ENCODE measurements at places on chromosomes 4 and X. TPM values are rescaled to one million over a fixed set of nuclear protein-coding genes. Genes with fewer than 3 reads are reported as not detected.
A peak's percentile ranks its signal among the peaks of the same experiment; 100 is the strongest.

DNA sequence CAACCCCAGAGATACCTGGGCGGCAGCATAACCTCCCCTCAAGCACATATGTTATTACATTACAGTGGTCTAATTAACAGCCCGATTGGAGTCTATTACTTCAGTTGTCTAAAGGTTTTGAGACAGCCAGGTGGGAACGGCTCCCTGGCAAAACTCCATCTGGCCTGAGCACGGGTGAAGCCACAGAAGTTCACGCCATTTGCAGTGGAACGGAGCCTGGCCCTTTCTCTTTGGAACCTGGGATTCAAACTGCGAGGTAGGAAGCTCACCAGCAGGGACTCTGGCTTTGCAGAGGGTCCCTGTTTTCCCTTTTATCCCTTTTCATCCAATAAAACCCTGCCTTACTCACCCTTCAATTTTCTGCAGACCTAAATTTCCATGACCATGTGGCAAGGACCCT is 45.9 kb upstream of the NEIL3 start:
- H3K4me3 ChIP-seq, result no peak overlapping the region
- no peaks in the 10 kb centered on the region for H3K4me1 ChIP-seq
- no peaks in the 10 kb centered on the region for H3K36me3 ChIP-seq
- no peak for DNase-seq
- no peak overlapping the region for H3K27ac ChIP-seq

- H3K4me1 ChIP-seq, result no peaks in the 10 kb centered on the region
- DNase-seq, result no peak
- no peaks in the 10 kb centered on the region for H3K27me3 ChIP-seq
- H3K27ac ChIP-seq, result no peak overlapping the region
- H3K4me3 ChIP-seq, result no peak overlapping the region
- peaks cover 8% of the 10 kb centered on the region for H3K36me3 ChIP-seq
Measured at GRCh38 chr4:122928930-122929329, 6.5 kb upstream of the NUDT6 start.

DNA sequence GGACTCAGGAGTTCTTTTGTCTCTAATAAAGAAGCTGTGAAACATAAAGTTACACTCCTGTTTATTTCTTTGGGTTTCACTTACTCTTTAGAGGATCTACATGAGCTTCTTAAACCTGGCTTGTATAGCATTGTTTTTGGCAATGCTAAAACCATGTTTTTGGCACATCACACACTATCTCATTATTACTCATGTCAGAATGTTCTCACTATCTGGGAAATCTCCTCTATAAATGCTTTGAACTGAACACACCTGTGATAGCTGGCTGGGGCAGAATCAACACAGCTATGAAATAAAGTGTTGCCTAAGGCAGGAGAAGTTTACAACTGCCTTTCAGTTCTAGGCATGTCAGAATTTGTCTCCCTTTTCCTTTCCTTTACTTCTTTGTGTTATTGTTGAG is 52.6 kb downstream of the SULT1B1 start:
- no peaks in the 10 kb centered on the region for H3K4me1 ChIP-seq
- H3K36me3 ChIP-seq, result no peaks in the 10 kb centered on the region
- no peaks in the 10 kb centered on the region for H3K27me3 ChIP-seq
- no peak overlapping the region for H3K27ac ChIP-seq

- H3K27ac ChIP-seq, result no peak overlapping the region
- H3K4me1 ChIP-seq, result no peaks in the 10 kb centered on the region
- no peaks in the 10 kb centered on the region for H3K27me3 ChIP-seq
- H3K4me3 ChIP-seq, result no peak overlapping the region
- no peak for DNase-seq
Measured at GRCh38 chr4:129193357-129194100, 97.6 kb downstream of the C4orf33 start.

DNA sequence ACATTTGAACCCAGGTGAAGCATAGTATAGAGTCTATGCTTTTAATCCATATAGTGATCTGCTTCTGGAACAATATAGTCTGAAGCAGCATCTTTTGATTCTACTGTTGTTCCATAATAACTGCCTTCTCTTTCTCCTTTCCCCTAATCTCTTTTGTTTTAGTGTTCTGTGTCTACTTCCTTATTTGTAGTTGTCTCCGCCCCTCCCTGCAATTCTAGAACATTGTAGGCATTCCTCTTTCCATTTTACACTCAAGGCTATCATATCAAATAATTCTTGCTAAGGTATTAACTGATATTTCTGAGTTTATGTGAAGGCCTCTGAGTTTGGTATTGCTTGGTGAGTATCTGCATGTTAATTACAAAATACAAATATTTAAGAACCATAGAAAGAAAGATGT is 11.6 kb downstream of the BLTP1 start:
- H3K4me1 ChIP-seq, result no peaks in the 10 kb centered on the region
- H3K4me3 ChIP-seq, result no peak overlapping the region
- peaks cover 2% of the 10 kb centered on the region for H3K36me3 ChIP-seq
- DNase-seq, result no peak
- H3K27ac ChIP-seq, result no peak overlapping the region

DNA sequence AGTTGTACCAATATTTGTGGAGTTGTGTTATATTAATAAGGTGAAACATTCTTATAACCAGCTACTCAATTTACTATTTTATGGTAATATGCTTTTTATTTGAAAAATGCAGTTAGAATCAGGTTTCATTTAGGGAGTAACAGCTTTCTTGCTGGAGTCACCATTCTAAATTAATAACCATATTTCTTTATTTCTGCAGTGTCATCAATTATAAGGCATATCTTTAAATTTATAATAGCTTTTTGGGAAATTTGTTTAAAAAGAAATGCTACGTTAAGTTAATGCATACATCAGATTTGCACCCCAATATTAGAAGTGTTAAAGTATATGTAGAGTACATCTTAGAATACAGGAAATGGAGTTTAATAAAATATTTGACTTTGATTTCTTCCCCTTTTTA is 18.9 kb downstream of the USP38 start:
- H3K4me1 ChIP-seq, result no peaks in the 10 kb centered on the region
- H3K27ac ChIP-seq, result no peak overlapping the region
- no peak for DNase-seq
- H3K36me3 ChIP-seq, result peaks cover 38% of the 10 kb centered on the region

GRCh38 chrX:84340968-84341367 is 153.0 kb upstream of the RPS6KA6 start:
- no peaks in the 10 kb centered on the region for H3K36me3 ChIP-seq
- no peaks in the 10 kb centered on the region for H3K4me1 ChIP-seq
- no peak overlapping the region for H3K27ac ChIP-seq
- no peak overlapping the region for H3K4me3 ChIP-seq
- H3K27me3 ChIP-seq, result no peaks in the 10 kb centered on the region

DNA sequence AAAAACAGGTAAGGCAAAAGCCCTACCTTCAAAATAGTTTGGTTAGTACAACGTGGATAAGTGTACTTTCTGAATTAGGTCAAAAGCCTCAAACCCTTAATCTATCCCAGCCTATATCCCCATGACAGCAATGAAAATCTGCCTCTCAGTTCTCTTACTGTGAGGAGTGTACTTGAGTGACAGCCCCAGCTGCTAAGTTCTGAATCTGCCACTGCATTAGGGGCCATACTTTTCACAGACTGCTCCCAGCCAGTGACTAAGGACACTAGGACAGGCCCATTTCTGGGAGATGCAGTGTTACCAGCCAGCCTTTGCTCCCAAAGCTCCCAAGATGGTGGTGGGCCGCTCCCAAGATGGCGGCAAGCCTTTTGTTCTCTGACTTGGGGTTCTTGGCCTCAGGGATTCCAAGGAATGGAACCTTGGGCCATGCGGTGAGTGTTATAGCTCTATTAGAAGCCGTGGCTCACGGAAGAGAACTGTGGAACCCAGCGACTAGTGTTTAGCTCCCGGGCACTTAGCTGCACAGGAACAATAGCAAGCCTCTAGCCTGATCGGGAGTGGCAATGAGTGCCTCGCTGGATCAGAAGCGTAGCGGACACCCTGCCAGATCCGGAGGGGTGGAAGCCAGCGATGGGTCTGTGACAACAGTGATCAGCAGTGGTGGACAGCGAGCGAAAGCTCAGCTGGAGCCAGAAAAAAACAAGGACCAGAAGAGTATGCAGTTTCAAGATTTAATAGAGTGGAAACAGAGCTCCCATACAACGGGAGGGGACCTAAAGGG is 175.6 kb upstream of the NRK start:
- no peak overlapping the region for H3K27ac ChIP-seq
- DNase-seq, result no peak
- no peaks in the 10 kb centered on the region for H3K4me1 ChIP-seq
- H3K36me3 ChIP-seq, result no peaks in the 10 kb centered on the region

- DNase-seq, result no peak
- no peaks in the 10 kb centered on the region for H3K36me3 ChIP-seq
- no peaks in the 10 kb centered on the region for H3K27me3 ChIP-seq
- H3K4me1 ChIP-seq, result no peaks in the 10 kb centered on the region
- H3K27ac ChIP-seq, result no peak overlapping the region
Measured at GRCh38 chr4:124032035-124032434, 635.4 kb downstream of the SPRY1 start.

DNA sequence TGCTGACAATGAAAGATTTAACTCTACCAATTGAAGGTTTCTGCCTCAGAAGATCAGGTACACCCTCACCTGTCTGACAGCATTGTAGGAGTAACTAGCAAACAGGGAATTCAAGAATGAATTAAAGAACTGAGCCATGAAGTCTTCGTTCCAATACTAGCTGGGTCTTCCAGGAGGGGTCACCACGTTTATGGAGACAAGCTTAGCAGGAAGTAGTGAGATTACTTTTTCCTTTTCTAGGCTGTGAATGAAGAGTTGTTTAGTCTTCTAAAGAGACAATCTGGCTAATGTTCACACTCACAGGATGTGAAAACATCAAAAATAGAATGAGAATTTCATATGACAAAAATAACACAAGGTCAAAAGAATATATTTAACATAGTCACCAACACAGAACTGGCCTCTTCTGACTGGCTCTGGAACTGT is 54.9 kb downstream of the REELD1 start:
- no peaks in the 10 kb centered on the region for H3K27me3 ChIP-seq
- H3K27ac ChIP-seq, result no peak overlapping the region
- H3K4me1 ChIP-seq, result no peaks in the 10 kb centered on the region
- no peak overlapping the region for H3K4me3 ChIP-seq

DNA sequence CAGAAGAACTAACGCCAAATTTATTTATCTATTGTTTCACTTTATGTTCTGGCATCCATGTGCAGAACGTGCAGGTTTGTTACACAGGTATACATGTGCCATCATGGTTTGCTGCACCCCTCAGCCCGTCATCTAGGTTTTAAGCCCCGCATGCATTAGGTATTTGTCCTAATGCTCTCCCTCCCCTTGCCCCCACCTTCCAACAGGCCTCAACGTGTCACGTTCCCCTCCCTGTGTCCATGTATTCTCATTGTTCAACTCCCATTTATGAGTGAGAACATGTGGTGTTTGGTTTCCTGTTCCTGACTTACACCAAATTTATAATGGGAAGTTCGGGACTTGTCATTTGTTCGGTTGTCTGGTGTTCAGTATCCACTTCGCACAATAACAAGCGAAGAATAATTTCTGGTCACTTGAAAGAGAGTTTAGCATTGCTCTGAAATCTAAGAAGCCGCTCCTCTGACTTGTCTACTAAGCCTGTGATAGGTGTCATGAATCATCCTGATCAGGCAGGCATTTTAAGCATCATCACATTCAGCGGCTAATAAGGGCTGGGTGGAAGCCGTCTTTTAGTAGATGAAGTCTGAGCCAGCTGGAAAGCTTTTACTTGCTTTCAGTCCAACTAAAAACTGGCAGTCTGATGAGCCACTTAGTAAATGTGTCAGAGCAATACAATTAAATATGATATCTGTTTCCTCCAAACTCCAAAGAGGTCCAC is 1065.7 kb upstream of the PABPC4L start:
- no peak overlapping the region for H3K4me3 ChIP-seq
- peak; percentile 58 for DNase-seq
- H3K4me1 ChIP-seq, result no peaks in the 10 kb centered on the region
- no peaks in the 10 kb centered on the region for H3K36me3 ChIP-seq

DNA sequence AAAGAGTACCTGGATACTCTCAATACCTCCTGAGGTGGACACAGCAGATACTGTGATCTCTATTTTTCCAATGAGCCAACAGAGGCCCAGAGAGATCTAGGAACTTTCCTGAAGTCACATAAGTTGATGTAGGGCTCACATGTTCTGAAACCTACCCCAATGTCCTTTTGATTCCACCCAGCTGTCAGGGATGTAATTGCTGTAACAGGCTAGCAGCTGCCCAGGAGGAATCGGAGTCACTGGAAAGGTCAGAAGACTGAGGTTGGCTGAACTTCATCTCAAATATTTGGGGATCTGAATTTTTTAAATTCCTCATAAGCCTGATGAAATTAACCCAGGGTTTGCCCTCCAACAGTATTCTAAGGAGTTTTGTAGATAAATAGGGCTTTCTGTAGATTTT is 52.5 kb upstream of the PROM1 start:
- H3K27me3 ChIP-seq, result peaks cover 3% of the 10 kb centered on the region
- peak; percentile 10 for DNase-seq
- H3K4me3 ChIP-seq, result no peak overlapping the region
- H3K36me3 ChIP-seq, result no peaks in the 10 kb centered on the region
- H3K4me1 ChIP-seq, result peaks cover 14% of the 10 kb centered on the region

GRCh38 chrX:8803326-8803725 is 2.1 kb upstream of the FAM9A start:
- no peak for DNase-seq
- H3K27ac ChIP-seq, result no peak overlapping the region
- H3K27me3 ChIP-seq, result no peaks in the 10 kb centered on the region
- H3K4me3 ChIP-seq, result no peak overlapping the region
- H3K36me3 ChIP-seq, result no peaks in the 10 kb centered on the region

GRCh38 chrX:22445880-22446279 is 173.2 kb downstream of the CBLL2 start:
- no peaks in the 10 kb centered on the region for H3K27me3 ChIP-seq
- DNase-seq, result no peak
- H3K27ac ChIP-seq, result no peak overlapping the region
- no peak overlapping the region for H3K4me3 ChIP-seq
- no peaks in the 10 kb centered on the region for H3K4me1 ChIP-seq

GRCh38 chr4:1978226-1978625 is 30.5 kb downstream of the NELFA start:
- H3K27ac ChIP-seq, result no peak overlapping the region
- H3K27me3 ChIP-seq, result no peaks in the 10 kb centered on the region
- no peaks in the 10 kb centered on the region for H3K4me1 ChIP-seq
- peaks cover 29% of the 10 kb centered on the region for H3K36me3 ChIP-seq
- H3K4me3 ChIP-seq, result no peak overlapping the region
- DNase-seq, result no peak

DNA sequence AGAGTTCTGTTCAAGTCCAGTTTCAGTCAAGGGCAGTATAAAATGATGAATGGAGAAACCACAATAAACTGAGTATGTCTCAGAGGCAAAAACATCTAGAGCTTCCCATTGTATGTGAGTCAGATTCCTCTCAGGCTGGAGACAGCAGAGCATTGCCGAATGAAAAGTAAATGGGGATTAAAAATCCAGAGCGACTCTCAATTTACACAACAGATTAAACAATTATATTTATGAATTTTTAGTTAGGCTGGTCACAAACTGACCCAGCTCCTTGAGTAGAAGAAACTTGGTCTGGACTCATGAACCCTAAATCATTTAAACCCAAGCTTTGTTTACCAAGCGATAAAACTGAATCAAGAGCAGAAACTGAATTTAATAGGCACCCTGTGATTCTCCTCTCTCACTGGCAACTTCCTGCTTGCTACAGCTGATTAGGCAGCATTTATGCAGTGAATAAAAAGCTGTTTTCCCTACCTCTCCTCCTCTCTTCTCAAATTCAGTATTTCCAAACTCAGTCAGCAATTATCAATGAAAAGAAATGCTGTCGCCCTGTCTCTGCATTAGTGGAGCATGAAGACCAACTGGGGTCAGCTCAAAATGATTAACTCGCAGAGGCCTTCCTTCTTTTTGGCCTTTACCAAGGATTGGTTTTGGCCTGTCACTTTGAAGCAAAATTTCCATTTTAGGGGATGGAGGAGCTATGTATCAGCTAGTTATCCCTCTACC is 568.0 kb downstream of the PDHA2 start:
- no peak for DNase-seq
- H3K4me3 ChIP-seq, result no peak overlapping the region
- no peaks in the 10 kb centered on the region for H3K36me3 ChIP-seq
- no peaks in the 10 kb centered on the region for H3K4me1 ChIP-seq
- no peak overlapping the region for H3K27ac ChIP-seq

Gene CYBB
- total RNA-seq, result not detected

Gene CLDN34
- not detected for total RNA-seq

Gene MAGEB2
- not detected for total RNA-seq

All from astrocyte (in vitro differentiated cells and primary cell).